IMR-90 (cell line): ENCODE measurements at places on chromosomes 7 and 10. TPM values are rescaled to one million over a fixed set of nuclear protein-coding genes. Genes with fewer than 3 reads are reported as not detected.

The CFAP43 gene
- total RNA-seq: under 0.01 TPM in 1 of 2 replicates, not detected in the other

The AGBL3 gene
- 0.18 and 0.28 TPM in 2 replicates for total RNA-seq

The FFAR4 gene
- not detected in 2 replicates for total RNA-seq

The ADAP1 gene
- total RNA-seq: 1.4 and 2.2 TPM in 2 replicates

The CYP3A5 gene
- not detected in 2 replicates for total RNA-seq

- H3K27ac ChIP-seq: no peak overlapping the region
- no peaks in the 10 kb centered on the region for H3K36me3 ChIP-seq
- H3K4me3 ChIP-seq: no peak overlapping the region
- no peaks in the 10 kb centered on the region for H3K4me1 ChIP-seq
Measured at GRCh38 chr10:86221442-86222335, 144.9 kb downstream of the GRID1 start.

- no peak overlapping the region for H3K27ac ChIP-seq
- no peaks in the 10 kb centered on the region for H3K4me1 ChIP-seq
- no peak for DNase-seq
Measured at GRCh38 chr7:131737746-131738465, 181.5 kb upstream of the PODXL start.

DNA sequence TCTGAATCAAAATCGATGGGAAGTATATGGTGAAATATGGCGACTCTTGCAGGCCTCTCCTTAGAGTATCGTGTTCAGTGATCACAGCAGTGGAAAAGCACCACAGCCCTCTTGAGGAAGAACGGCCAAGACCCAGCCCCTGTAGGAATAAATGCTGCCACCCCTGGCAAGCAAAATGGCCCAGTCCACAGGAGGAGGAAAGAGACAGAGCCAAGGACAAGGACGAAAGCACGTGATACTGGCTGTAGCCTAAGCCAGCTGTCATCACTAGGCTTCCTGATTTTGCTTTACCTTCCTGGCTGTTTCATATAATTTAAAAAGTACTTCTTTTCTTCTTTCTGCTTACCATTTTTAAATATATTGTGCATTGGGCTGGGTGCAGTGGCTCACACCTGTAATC lies 395.0 kb upstream of the SHH start:
- H3K27ac ChIP-seq: no peak overlapping the region
- no peak overlapping the region for H3K4me3 ChIP-seq
- no peak for DNase-seq
- no peaks in the 10 kb centered on the region for H3K36me3 ChIP-seq

GRCh38 chr7:2309889-2310331 lies 4.3 kb downstream of the SNX8 start:
- no peaks in the 10 kb centered on the region for H3K36me3 ChIP-seq
- no peak overlapping the region for H3K4me3 ChIP-seq
- H3K4me1 ChIP-seq: peaks cover 4% of the 10 kb centered on the region; the same call in 1 of the 2 replicates

DNA sequence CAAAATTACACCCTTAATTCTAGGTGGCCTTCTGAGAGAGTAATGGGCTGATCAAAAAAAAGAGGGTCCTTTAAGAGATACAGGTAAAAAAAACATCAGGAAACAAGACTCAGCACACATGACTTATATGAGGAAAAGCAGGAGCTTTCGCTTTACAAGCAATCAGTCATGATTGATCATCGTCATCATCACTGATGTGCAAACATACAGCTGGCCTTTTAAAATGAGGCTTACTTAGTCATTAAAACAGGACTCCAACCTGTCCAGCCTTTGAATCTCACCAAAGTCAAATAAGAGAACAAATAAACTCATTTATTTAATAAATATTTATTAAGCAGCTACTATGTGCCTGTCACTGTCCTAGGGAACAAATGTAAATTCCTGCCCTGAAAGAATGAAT lies 255.3 kb downstream of the SKAP2 start:
- DNase-seq: no peak
- H3K27ac ChIP-seq: no peak overlapping the region
- H3K36me3 ChIP-seq: no peaks in the 10 kb centered on the region
- H3K4me3 ChIP-seq: no peak overlapping the region
- H3K27me3 ChIP-seq: no peaks in the 10 kb centered on the region
